ENCODE measurements at places on chromosomes 13 and 19.

GRCh38 chr13:21911646-21912298, 240.9 kb downstream of the FGF9 start:
- DNase-seq: no peak

DNA sequence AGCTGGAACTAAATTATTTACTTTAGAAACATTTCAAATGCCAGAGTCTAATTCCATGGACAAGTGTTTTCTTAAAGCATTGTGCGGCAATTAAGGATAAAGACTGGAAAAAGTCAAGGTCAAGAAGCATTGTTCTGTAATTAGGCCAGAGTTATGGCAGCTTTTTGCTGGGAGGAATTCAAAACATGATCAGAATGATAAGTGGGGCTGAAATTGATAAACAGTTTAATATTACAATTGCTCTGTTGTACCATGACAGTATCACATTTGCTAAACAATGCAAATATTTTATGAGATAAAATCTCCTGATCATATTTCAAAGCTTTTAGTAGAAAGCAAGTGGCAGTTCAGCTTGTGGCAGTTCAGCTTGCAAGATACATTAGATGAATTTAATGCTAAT, 513.7 kb downstream of the GPC6 start:
- no peak for DNase-seq

DNA sequence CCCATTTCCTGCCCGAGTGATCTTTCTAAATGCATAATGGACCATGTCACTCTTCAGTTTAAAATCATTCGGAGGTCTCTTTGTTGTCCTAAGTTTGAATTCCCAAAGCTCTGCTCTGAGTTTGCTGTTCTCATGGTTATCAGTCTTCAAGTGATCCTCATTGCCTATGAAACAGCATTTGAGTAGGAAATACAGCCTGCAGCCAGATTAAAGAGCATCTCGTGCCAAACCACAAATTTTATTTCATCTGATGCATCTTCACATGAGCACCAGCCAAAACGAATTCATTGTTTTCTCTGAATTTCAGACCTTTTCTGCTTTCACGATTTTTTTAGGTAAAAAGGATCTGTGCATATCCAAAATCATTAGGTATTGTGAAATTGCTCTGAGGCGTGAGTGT, 299.6 kb downstream of the TDRD3 start:
- DNase-seq: peak; percentile 10

DNA sequence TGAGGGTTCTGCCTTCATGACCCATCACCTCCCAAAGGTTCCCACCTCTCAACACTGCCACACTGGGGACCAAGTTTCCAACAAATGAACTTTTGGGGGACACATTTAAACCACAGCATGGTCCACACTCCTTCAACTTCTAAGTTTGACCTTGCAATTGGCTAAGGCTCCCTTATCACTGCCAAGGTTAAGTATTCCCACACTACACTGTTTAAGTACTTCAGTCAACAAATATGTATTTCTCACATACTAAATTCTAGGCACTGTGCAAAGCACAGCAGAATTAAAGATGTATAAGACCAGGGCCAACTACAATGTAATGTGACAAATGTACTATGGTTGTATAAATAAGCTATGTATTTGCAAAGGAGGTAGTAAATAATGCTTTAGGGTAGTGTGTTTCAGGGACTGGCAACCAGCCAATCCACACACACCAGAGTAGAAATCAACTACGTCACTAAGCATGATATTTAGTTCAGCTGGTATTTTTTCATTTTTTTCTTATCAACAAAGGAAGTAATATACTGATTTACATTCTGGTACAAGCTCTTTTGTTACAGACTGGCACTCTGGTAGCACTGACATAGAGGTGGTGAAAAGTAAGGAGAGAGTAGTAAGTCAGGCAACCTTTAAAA, 12.2 kb downstream of the NUFIP1 start:
- no peak for DNase-seq

- DNase-seq: peak; percentile 51
These were observed 14.6 kb downstream of the CBARP start for GRCh38 chr19:1223018-1223855.

DNA sequence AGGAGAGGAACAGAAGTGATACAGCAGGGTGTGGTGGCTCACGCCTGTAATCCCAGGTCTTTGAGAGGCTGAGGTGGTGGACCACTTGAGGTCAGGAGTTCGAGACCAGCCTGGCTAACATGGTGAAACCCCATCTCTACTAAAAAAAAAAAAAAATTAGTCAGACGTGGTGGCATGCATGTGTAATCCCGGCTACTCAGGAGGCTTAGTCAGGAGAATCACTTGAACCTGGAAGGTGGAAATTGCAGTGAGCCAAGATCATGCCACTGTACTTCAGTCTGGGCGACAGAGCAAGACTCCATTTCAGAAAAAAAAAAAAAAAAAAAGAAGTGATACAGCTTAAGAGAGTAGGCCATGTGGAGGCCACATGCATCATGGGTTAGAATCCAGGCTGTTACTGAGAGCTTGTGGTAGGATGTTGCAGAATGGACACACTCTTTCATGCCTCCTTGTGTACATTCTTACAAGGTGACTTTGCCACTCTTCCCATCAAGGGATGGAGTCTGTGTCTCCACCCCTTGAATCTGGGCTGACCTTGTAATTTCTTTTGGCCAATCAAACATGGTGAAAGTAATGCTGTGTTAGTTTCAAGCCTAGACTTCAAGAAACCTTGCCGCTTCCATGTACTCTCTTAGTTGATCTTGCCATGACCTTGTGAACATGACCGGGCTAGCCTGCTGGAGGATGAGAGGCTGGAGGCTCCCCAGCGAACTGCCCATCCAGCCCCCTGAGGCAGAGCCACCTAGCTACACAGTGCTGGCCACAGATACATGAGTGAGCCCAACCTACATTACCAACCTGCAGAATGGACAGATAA, 12.3 kb downstream of the FAM187B start:
- DNase-seq: peak; percentile 18

GRCh38 chr19:1168572-1169410, 5.3 kb downstream of the SBNO2 start:
- DNase-seq: peak; percentile 83

GRCh38 chr13:30078059-30078458, 227.6 kb upstream of the UBL3 start:
- DNase-seq: no peak

DNA sequence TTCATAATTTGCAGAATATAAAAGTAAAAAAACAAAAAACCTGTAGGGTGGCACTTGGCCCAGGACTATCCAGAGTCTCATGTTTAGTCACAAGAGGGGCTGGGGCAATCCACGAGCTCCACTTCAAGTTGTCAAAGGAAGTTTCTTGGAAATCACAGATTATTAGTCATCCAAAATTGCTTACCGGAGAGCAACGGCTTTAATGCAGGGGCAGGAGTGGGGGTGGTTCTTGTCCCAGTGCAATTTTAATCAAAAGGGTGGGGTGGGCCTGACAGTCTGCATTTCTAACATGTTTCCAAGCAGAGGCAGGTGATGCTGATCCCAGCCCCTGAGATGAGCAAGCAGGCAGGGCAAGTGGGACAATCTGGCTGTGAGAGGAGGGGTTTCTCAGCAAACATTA, 233.9 kb downstream of the ABCC4 start:
- peak; percentile 76 for DNase-seq

- DNase-seq: no peak
These were observed 301.7 kb downstream of the NDFIP2 start for GRCh38 chr13:79782541-79783205.

DNA sequence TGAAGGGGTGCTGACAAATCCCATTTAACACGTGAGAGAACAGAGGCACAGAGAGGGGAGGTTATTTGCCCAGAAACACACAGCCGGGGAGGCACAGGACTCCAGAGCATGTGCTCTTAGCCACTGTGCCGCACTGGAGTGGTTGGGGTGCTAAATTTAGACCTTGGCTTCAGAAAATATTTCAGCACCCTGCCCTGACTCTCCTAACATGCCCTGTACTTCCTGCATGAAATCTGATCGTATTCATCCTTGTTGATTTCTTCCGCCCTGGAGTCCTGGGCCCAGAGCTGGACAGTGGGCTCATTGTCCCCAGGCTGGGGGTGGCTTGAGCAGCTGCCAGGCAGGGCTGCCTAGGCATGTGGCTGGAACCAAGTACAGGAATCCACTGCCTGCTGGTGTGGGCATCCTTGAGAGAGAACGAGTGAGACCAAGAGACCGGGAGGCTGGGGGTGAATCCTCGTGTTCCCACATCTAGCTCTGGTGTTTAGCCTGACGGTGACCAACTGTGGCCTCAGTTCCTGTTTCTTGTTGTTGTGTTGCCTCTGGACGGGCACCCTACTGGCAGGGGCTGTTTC, 5.3 kb downstream of the SLC27A1 start:
- DNase-seq: peak; percentile 96

DNA sequence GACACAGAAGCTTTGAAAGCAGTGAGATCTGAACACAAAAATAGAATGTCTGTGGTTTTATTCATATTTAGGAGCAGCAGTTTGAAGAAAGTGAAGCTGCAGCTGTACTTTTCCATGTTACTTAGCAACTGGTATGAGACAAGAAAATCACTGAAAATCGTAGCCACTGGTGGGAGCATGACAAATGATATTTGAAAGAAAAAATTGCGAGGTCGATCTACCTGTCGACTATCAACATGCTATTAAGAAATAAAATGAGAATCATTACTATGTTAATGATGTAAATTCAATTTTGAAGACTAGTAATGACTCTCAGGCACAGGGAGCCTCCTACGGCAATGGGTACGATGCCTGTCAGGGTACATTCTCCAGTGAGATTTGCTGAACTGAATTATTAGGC, 436.4 kb downstream of the SLITRK5 start:
- no peak for DNase-seq

GRCh38 chr13:104779311-104779993, 1713.2 kb upstream of the SLC10A2 start:
- DNase-seq: peak; percentile 29

DNA sequence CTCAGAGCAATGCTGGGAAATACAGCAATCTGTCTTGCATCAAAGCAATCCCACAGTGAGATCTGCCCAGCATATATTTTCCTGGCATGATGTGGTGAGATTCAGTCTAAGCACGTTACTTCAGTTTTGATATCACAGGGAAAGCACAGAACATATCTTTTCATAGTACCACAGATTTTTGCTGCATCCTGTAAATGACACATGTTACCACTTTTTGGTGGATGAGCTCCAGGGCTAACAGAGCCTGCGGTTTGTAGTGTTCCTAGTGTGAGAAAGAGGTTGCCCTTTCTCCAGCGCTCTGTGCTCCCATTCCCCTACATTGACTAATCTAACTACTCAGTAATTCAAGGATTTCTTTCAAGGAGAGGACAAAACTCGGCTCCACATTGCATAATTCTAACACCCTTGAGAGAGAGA, 409.0 kb downstream of the GPC6 start:
- DNase-seq: no peak

DNA sequence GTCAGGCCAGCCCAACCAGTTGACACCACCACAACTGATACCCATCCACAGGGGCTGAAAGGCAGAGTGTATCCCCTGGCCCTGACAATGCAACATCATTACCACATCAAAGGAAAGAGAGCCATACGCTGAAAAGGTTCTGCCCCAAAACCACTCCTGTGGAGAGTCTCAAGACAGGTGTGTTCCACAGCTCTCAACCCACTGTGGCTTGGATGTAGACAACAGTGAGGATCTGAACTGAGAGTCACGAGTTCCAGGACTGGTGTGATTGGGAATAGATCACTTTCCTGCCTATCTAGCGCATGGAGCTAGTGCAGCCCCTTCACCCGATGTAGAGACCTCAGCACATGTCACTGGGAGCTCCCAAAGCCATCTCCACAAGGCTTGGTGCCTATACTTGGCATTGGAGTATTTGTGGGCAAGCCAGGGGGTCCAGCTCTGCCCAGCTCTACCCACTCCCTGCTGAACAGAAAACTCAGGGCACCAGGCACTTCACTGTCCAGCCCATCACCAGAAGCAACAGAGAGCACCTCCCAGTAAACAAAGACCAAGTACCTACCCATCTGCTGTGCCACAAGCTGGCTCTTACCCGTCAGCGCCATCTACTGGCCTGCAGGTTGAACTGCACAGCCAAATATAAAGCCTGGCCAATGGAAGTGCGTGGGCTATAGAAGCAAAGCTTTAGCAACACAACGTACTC, 579.5 kb downstream of the UQCRFS1 start:
- peak; percentile 54 for DNase-seq

DNA sequence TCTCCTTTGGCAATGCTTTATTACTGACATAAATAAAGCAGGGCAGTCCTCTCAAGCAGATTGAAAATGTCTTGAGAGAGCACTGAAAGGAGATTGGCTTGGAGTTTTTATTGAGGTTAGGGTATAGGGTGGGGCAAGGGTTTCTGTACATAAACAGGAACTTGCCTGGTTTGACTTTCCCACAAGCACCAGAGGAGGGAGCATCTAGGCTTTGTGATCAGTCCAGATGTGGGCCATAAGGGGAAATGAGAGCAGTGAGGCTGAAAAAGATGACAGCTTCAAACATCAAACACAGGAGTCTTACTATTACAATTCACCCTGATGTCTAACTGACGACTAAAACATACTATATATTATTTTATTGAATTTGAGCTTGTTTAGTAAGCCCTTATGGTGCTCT, 260.9 kb downstream of the MTUS2 start:
- DNase-seq: peak; percentile 20

GRCh38 chr19:17125062-17125727, 49.6 kb downstream of the MYO9B start:
- DNase-seq: no peak

- peak; percentile 93 for DNase-seq
These were observed 15.9 kb upstream of the NOP53 start for GRCh38 chr19:47729468-47729798.

DNA sequence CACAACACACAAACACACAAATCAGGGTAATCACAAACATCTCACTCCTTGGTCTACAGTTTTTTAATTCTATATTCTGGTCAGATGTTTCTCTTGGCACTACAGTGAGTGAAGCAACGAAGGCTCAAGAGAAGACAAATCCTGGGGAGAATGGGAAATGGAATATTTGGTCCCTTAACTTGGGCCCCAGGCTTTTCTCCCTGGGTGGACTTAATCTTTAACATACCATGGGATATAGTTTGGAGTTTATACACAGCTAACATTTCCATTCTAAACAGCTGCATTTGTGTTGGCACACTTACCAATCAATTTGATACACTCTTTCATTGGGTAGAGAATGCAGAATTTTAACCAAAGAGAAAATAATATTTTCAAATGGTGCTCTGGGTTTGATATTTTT, 1132.6 kb upstream of the SLC10A2 start:
- DNase-seq: no peak

- DNase-seq: no peak
These were observed 8.4 kb upstream of the PRR19 start for GRCh38 chr19:42293540-42293939.

GRCh38 chr13:73058432-73058735, 421 bp upstream of the KLF5 start:
- no peak for DNase-seq

GRCh38 chr19:23800271-23800670, 41.6 kb upstream of the ZNF681 start:
- DNase-seq: no peak
